ENCODE measurements at places on chromosomes 16 and 17.

DNA sequence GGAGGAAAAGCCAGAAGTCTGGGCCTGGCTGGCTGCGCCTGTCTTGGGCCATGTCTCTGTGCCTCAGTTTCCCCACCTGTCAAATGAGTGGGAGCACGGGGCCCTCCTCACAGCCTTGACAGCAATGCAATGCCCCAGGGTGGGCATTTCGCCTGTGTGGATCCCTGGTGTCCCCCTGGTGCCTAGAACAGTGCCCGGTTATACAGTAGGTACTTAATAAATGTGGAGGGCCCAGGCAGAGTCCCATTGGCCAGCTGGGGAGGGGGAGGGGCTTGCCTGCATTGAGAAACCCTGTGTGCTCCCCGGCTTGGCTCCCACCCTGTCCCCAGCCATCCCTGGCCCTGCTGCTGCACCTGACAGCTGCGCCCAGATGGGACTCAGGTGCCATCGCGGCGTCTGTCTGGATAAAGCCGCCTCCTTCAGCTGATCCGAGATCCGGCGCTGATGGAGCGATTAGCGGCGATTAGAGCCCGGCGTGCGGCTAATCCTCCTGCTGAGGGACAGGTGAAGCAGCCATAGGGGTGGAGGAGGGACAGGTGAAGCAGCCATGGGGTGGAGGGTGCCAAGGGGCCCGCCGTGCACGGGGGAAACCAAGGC is 12.4 kb downstream of the ZFPM1 start:
- no peak for DNase-seq

GRCh38 chr17:9072696-9073339 is 51.5 kb downstream of the NTN1 start:
- DNase-seq, result no peak

DNA sequence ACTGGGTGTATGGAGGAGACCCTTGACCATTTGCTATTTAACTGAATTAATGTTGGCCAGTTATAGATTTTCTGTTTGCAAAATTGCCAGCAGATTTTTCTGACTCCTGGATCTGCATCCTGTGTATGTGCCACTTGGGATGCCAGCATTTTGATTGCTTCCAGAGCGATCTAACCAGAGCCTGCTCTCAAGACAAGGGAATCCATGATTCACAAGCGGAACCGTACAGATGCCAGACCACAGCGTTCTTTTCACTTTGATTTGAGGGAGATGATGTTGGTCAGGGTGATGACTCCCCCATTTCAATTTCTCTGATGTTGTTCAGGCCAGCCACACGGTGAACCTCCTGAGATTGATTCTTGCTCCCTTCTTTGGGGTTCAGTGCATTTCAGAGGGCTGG is 228.7 kb downstream of the CDH13 start:
- no peak for DNase-seq

DNA sequence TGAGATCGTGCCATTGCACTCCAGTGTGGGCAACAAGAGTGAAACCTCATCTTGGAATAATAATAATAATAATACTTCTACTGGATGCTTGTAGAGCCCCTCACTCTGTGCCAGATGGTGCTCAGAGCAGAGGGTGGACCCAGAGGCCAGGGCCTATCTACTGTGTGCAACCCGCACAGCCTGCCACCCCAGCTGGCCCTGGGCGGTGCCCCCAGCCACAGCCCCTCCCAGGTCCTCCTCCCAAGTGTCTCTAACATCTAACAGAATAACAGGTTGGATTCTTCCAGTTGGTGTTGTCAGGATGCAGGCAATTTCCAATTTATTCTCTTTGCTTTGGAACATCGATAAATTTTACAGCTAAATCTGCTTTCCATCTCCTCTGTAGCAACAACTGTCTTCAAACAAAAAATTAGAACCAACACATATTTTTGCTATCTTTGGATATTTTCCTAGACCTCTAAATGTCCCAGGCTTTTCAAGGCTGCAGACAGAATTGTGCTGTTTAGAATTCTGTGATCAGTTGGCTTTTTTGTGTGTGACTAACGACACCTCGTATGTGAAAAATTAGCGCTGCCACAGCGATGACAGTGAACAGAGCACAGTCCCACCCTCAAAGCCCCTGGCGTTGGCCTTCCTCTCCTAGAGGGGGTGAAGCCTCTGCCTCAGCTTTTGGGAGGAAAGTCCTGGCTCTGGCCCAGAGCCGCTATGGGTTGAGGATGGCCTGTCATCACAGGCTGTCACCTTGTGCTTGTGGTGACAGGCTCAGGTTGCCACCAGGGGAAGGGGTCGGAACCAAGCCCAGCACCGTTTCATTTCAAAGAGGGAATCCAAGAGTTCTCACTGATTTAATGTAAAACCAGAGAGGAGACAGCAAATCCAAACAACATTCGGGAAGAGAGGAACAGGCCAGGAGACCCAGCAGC is 7.6 kb upstream of the EVPL start:
- DNase-seq, result no peak

DNA sequence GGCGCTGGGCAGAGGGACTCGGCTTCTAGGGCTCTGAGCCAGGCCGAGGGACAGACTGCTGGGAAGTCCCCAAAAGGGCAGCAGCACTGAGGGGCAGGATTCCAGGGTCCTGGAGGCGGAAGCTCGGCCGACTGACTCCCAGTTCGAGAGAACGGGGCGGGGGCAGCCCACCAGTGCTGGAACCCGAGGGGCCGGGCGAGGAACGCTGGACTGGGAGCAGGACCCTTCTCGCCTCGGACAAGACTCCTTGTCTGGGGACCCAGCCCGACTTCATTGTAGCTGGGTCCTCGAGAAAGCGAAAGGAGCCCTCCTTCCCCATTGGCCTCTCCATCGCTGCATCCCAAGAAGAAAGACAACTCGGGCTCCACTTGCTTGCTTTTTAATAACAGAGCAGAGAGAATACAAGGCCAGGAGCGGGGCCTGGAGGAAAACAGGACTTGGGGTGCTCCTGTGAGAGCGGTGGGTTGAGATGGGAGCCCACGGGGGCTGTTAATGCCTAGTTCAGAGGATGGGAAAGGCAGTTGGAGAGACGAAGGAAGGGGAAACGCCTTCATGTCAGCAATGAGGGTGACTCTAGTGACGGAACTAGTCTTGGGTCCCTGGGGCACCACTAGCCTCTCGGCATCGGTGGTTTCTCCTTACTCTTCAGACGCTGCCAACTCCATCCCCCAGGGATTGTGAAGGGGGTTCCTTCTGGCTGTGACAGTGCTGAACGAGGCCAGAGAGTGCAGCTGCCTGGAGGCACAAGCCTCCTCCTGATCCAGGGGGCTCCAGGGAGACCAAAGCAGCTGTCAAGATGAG is 492 bp upstream of the CAMTA2 start:
- no peak for DNase-seq

GRCh38 chr16:20781697-20782096 is 17.9 kb downstream of the ACSM3 start:
- no peak for DNase-seq

- no peak for DNase-seq
Measured at GRCh38 chr17:63475491-63476412, 1.1 kb upstream of the ACE start.

- no peak for DNase-seq
Measured at GRCh38 chr16:2162676-2163118, 7.1 kb downstream of the TRAF7 start.

- DNase-seq, result no peak
Measured at GRCh38 chr17:9513266-9513665, 62.4 kb downstream of the STX8 start.
